HS-5 (cell line): ENCODE measurements at places on chromosomes 2 and 18.

- no peak for DNase-seq
Observed at GRCh38 chr2:172204309-172204708, 101.6 kb upstream of the DLX2 start.

DNA sequence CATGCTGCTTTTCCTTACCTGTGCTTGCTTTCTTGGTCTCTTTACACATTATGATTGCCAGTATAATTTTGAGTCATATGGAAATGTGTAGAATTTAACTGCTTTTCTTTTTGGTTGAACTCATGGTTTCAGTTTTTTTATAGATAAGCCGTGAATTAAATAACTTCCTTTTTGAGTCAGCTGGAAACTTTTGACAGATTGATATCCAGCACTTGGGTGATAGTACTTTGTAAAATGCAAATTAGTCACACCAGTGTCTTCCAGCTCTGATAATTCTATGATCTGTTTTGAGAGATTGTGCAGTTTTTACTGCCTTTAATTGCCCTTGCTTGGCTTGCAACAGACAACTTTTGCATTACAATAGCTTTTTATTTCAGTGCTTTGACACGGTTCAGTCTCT, 86.4 kb downstream of the NCOA1 start:
- DNase-seq: no peak

DNA sequence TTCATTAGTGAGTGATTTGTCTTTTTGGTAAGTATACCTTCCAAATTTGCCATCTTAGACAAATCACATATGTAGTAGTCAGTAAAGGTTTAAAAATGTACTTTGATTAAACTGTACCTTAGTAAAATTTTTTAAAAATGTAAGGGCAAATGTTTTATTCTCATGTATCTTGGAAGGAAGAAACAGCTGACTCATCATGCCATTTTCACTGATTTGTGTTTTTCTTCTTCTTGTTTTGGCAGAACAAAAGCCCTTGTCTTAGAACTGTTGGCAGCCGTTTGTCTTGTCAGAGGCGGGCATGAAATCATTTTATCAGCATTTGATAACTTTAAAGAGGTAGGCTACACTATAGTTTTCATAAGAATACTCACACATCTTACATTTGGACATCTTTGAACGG, 136.5 kb downstream of the PRPF40A start:
- DNase-seq: no peak

DNA sequence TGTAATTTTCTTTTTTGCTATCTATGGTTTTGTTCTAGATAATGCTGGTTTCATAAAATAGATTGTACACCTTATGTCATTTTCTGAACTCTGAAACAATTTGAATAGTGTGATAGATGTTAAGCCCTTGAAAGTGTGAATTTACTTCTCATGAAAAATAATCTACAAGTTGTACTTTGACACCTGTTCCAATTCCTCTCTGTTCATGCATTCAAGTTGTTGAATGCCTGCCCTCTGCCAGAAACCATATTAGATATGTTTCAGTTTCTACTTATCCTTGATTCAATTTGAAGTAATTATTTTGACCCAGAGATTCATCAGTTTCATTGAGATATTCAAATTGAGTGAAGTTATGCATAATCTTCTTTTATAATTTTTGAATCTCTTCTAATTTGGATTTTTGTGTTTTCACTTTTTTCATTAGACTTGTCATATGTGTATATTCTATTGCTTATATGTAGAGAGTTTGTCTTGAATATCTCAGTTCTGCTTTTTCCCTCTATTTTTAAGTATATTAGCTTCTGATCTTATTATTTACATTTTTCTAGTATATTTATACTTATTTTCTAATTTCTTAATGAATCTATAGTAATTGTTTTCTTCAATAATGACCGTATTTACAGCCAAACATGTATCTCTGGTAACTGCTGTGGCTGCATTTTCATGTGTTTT, 143.3 kb upstream of the TACR1 start:
- DNase-seq: no peak

DNA sequence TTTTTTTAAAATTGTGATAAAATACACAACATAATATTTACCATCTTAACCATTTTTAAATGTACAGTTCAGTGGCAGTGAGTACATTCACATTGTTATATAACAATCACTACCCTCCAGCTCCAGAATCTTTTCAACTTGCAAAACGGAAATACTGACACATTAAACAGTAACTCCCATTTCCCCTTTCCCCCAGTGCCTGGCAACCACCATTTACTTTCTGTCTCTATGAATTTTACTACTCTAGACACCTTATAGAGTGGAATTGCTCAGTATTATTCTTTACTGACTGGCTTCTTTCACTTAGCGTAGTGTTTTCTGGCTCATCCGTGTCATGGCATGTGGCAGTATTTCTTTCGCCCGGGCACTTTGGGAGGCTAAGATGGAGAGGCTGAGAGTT, 32.6 kb downstream of the FASTKD2 start:
- no peak for DNase-seq

- DNase-seq: no peak
Observed at GRCh38 chr2:230872968-230873660, 8.4 kb downstream of the ITM2C start.

- DNase-seq: no peak
Observed at GRCh38 chr2:59986511-59986910, 566.9 kb downstream of the BCL11A start.

DNA sequence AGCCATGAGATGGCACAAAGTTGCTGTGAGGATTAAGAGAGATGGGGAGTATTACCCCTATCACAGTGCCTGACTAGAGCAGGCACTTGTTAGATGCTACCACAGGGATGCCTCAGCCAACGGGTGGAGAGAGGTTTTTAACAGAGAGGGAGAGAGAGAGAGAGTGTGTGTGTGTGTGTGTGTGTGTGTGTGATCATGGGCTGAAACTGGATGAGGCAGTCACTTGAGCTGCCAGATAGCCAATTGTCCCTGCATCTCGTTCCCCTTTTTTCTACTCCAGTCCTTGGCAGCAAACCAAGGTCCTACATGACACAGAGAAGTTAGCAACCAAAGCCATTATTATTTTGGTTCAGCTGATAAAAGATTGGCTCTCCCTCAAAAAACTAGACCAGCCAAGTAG, 3.0 kb downstream of the CD8A start:
- DNase-seq: no peak

- peak; percentile 47 for DNase-seq
Observed at GRCh38 chr18:9825571-9826073, 60.2 kb upstream of the TXNDC2 start.

DNA sequence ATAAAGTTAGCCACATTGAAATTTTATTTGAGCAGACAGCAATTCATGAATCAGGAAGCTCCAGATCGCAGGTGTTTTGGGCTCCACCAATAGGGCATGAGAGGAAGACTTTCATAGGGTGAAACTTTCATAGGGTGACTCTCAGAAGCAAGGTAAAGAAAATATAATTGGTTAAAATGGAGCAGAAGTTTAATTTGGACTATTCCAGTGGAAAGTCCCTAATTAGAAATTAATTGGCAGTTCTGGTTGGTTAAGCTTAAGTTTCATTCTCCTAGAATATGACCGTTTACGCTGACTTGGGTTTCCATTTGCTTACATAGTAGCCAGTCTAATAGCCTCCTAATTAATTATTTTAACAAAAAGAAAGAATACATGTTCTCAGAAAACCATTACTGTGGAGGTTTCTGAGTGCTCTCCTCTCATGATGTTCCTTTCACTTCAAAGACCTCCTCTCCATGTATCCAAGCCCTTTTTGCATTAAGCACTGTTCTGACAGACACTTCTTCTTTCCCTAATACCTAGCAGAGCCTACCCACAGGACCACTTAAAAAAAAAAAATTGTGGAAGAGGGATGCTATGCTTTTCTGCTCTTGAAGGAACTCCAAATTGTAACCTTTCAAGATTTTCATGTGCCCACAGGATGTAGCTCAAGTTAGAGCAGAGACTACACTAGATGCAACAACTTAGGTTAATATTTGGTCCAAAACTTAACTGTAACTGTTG, 99.1 kb downstream of the MREG start:
- DNase-seq: no peak

GRCh38 chr2:207833251-207833751, 63.6 kb upstream of the FZD5 start:
- DNase-seq: no peak

- DNase-seq: no peak
Observed at GRCh38 chr2:136135921-136136906, 18.3 kb upstream of the CXCR4 start.

GRCh38 chr2:43131890-43132682, 94.3 kb downstream of the ZFP36L2 start:
- DNase-seq: no peak

GRCh38 chr2:199460101-199460671, 2.4 kb upstream of the SATB2 start:
- no peak for DNase-seq

DNA sequence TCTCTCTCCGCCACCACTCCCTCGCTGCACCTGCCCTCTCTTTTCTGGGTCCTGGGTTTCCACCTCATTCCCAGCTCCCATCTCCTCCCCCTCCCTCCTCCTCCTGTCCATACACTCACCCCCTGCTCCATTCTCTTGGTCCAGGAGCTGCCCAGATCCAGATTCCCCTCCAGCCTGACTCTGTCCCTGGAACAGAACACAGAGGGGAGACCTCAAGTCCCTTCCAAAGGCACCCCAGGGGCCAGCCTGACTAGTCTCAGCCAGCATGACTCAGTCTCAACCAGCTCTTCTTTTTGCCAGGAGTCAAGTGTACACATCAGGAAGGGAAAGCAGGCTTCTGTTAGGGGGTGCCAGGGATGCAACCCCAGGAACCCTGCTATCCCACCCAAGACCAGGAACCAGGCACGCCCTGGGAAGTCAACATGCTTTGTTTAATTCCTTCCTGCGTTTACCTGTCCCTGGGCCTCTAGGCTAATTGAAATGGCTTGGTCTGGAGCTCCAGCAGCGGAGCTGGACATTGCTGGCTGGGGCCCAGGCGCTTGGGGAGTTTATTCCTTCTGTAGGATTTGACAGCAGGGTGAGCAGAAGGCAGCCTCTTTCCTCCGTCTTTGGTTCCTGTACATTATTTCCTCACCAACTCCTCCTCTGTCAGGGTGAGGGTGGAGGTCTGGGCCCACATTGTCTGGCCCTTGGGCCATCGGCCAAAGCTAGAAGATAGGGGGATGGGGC, 28.4 kb upstream of the SELENOI start:
- no peak for DNase-seq

DNA sequence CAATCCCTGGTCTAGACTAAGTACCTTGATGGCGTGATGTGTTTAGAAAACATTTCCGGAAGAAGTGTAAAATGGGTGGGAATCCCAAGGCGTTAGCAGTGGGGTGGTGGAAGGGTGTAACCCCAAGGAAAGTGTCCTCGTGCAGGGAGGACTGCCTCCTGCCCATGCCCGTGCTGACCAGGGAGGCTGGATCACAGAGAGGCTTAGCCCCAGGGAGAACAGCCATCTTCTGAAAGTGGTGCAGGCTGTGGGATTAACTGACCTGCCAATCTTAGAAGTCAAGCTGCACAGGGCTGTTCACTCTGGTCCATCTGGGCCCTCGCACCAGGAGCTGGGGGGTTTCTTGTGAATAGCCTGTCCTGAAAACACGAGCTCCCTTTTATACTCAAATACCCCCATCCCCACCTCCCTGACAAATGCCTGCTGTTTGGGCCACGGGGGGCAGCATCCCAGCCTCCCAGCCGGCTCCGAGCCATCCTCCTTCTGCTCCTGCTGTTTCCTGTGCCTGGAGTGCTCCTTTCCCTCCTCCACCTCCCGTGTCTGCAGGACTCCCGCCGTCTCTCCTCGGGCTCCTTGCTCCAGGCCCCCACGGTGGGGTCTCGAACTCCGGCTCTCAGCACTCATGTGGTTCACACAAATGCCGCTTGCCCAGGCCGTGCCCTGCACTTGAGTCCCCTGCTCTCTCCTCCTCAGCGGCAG, 52.1 kb upstream of the PXDN start:
- DNase-seq: no peak

- DNase-seq: no peak
Observed at GRCh38 chr2:105859694-105859951, 114.9 kb downstream of the NCK2 start.

- peak; percentile 54 for DNase-seq
Observed at GRCh38 chr2:55168221-55169154, 63.6 kb downstream of the CLHC1 start.

GRCh38 chr2:19048593-19049266, 309.7 kb downstream of the OSR1 start:
- DNase-seq: no peak

DNA sequence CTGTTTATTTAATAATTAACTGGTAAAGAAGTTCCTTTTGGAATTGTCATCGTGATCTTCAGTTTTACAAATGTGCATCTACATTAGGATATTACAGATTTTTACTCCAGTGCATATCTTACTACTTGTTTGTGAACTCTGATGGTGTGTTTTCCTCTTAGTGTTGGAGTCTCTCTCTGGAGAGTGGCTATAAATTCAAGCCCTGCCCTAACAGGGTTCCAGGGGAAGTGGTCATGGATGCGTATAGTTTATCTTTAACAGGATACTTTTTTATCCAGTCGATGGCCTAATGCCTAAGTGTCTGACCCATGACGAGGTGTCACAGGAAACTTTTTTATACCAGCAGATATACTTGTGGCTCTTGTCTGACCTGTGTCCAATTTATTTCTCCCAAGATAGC, 75.4 kb downstream of the CHN1 start:
- DNase-seq: no peak

- DNase-seq: no peak
Observed at GRCh38 chr2:43238813-43239212, 12.4 kb upstream of the ZFP36L2 start.
